GM23338 (cell line): ENCODE measurements at places on chromosomes 12 and 14. TPM values are rescaled to one million over a fixed set of nuclear protein-coding genes. Genes with fewer than 3 reads are reported as not detected.

DNA sequence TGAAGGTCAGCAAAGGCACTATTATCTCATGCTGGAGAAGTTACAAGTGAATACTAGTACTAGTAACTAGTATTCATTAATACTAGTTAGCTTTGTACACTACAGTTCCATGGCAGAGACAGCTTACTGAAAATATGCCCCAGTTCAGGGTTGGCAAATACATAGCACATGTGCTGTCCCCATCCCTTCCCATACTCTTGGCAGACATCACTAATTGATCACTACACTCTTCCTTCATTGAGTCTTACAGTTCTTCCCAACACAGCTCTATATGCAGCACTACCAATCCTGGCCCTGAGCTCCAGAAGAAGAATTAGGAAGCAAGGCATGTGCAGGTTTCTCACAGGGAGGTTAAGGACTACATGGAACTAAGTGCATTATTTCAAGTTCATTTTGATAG lies 168.3 kb upstream of the EEA1 start:
- DNase-seq, result no peak

GRCh38 chr14:76328457-76329137 lies 47.3 kb upstream of the ESRRB start:
- no peak for DNase-seq

GRCh38 chr12:34119366-34119765 lies 97.1 kb downstream of the ALG10 start:
- no peak for DNase-seq

DNA sequence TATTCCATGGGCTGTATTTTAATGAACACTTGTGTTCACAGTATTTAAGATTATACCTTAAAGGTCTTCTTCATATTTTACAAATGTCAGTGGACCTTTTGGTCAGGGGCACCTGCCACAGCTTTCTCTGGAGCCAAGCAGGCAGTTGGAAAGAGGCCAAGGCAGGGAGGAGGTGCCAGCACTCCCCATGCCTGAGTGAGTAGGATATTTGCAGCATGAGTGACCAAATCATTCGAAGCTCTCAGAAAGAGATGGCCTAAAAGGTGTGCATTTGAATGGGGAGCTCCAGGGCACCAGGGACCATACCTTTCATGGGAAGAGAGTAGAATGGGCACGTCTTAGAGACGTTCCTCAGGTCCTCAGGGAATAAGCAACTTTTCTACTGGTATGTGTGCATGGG lies 121.6 kb downstream of the GPR135 start:
- no peak for DNase-seq

DNA sequence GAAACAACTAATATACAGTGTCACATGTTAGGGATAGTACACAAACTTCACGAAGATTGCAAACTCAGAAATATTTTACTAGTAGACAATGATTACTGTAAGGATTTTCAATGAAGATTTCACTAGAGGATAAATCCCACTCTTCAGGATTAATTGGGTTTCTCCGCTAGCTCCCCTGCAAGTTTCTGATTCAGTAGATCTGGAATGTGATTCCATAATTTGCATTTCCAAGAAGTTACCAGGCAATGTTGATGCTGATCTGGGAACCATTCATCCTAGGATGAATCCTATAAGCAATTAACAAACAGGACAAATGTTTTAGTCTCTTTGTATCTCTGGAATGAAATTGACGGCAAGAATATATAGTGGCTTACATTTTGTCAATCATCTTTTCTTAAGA lies 272.4 kb downstream of the ALX1 start:
- no peak for DNase-seq

GRCh38 chr12:63937378-63938316 lies 93.1 kb downstream of the SRGAP1 start:
- DNase-seq, result no peak

- DNase-seq, result peak; percentile 33
These were observed 197.8 kb downstream of the PTPRO start for GRCh38 chr12:15520083-15520482.

DNA sequence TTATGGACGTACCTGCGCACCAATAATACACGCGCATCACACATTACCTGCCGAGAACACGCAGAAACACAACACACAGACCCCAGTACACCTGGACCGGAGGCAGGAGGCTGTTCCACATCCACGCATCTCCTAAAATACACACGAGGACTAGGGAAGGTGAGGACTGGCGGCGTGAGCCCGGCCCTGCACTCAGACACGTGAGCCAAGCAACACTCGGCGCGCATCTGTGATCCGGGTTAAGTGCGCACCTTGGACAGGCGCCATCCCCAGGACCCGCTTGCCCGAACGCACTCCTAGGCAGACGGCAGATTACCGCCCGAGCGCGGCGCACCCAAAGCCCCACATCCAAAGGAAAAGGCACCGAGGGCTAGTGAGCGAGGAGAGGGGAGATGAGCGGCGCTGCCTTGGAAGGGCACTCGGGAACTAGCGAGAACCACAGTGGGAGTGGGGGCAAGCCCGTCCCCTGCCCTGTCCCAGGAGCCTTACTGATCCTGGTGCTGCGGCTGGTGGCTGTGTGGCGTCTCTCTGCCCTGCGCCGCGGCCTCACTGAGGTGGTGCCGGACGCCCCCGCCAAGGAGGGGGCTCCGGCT lies 417 bp downstream of the GLS2 start:
- DNase-seq, result peak; percentile 77

DNA sequence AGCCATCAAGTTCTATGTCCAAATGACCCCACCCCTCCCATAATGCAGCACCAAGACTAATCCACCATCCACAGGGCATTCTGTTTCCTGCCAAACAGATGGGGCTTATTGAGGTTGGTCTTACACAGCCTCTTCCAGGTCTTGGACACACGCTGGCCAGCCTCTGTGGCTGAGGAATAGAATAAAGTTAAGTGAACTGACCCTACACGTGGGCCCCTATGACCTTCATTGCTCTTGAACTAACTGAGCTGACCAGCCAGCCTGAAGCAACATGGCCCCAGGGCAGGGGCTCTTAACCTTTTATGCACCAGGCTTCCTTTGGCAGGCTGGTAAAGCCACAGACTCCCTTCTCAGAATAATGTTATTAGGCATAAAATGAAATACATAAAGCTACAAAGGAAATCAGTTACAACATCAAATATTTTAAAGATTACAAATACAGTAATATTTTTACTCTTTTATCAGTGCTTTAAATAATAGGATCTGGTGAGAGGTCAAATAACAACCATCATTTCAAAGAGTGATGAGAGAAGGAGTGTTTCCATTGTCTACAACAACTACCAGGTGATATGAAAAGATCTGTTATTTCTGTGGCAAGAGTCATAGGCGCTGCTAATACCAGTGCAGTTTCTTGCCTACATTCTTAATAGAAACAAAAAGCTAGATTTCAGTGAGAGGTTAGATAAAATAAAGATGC lies 192.9 kb upstream of the NUDT4 start:
- DNase-seq, result no peak

- DNase-seq, result no peak
These were observed 142.5 kb downstream of the TMX1 start for GRCh38 chr14:51382506-51382905.

GRCh38 chr14:35164849-35165248 lies 42.5 kb downstream of the PRORP start:
- no peak for DNase-seq

- no peak for DNase-seq
These were observed 444.6 kb upstream of the DCN start for GRCh38 chr12:91627225-91627624.

DNA sequence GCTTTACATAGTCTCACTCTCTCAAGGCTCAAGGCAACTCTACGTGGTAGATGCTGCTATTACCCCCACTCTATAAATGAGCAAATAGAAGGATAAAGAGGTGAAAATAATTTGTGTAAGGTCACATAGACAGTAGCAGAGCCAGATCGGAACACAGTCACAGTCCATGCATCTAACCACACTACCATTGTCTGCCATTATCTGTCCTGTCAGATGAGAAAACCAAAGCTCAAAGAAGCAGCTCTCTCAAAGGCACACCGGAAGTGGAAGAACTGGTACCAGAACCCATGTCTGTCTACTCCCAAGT lies 134.4 kb upstream of the NUDT4 start:
- no peak for DNase-seq

- DNase-seq, result peak; percentile 75
These were observed 43.6 kb upstream of the LHX5 start for GRCh38 chr12:113515082-113515856.

The DACT1 gene
- 23.6 and 26.6 TPM in 2 replicates for total RNA-seq

The PRKD1 gene
- total RNA-seq, result 6.0 and 9.7 TPM in 2 replicates
